Stimulated activated CD8-positive, alpha-beta memory T cell treated with anti-CD3 and anti-CD28 coated beads, Interleukin-7, amount 100 ng/mL, for 24 hours (primary cell): ENCODE measurements at places on chromosomes 16 and 17.

GRCh38 chr17:57956291-57957119, 1.3 kb upstream of the CUEDC1 start:
- DNase-seq, result no peak

DNA sequence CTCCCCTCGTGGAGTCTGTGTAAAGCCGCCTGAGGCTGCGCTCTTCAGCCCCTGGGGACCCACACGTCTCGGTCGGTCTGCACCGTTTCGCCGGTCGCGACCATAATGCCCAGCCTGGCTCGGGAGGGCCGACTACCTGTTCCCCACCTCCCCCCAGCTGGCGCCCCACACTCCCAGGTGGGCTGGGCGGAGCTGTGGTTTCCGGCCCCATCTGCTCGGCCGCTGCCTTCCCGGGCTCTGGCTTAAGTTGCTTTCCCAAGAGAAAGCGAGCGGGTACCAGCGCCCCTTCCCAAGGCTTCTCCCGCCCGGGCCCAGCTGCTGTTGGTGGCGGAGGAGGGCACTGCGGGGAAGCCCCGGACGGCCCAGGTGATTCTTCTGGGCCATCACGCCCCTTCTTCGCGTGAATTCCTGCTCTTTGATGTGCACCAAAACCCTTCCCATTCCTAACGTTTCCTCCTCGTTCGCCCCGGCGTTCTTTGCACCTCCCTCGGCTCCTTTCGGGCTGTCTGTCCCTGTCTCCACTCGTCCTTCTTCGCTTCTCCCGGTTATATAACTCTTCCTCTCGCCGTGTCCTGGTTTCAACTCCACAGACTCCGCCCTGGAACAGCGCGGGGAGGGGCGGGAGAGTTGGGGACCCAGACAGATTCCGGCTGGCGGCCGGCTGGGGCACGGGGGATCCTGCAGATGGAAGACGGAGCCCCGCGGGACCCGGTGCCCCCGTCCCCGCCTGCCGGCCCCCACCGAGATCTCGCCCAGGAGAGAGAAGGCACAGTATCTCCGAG, 2.0 kb downstream of the KDM6B start:
- DNase-seq, result no peak

DNA sequence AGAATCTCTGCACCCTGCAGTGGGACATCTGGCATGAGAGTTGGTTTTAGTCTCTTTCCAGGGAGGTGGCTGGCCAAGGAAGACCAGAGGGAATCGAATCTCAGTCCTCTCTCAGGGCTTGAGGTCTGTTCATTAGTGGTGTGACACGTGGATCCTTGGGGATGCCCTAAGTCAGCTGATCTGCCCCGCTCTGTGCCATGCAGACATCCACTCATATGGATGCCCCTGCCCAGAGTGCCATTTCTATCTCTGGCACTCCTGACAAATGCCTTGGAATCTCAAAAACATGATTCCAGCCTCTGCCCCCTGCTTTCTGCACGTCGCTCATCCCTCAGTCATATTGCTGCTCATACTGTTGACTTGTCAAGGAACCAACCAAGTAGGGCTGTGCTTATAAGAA, 38.8 kb downstream of the WSCD1 start:
- DNase-seq, result no peak

GRCh38 chr16:3478242-3478925, 16.9 kb downstream of the C16orf90 start:
- no peak for DNase-seq

- no peak for DNase-seq
These were observed 7.7 kb upstream of the KRTAP17-1 start for GRCh38 chr17:41322903-41323895.

DNA sequence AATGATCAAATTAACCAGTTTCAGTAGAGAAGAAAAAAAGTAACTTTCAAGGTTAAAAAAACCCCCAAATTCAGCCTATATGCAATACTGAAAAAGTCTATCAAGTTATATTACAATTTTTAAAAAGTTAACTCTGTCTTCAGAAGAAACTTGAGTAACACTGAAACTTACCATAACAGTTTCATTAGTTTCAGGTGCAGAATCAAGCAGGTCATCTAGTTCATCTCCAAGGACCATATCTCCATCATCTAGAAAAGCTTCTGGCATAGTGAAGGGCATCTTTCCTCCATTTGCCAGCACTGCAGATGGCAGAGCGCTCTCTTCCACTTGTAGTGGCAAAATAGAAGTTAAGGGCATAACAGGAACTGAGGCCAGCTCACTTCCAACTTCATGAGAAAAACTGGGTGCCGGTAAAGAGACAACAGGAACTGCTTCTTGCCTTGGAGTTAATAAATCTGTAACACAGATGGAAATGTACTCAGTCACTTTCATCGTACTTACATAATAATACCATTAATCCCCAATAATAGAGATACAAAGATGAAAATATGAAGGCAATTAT, 22.9 kb downstream of the ZC3H7A start:
- no peak for DNase-seq

DNA sequence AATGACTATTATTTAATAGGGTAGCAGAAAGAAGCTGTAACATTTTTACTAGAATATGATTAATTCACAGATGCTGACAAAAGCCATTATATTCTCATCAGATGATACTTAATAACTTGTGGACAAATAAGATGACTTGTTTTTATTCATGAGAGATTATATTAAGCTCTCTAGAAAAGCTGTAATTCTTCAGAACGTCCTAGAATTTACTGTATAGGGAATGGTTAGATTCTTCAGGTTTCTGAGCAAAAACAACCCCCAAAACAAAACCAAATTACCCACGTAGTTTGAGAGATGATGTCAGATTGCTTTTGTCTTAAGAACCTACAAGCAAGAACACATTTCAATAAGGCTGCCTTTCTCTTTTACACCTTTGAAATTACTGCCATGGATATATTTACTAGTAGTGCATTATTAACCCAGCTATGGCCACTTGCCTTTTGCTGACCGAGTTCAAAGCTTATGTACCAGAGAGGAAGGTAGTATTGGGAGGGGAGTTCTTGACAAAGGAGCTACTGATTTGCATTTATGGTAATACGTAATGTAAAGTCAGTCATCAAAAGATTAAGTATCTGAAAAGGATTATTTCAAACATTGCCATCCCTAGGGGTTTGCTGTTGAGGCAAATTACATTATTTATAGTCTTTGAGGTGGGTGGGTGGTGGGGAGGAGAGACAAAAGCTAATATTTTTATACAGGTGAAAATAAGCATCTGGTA, 51.7 kb downstream of the NLK start:
- DNase-seq, result no peak

DNA sequence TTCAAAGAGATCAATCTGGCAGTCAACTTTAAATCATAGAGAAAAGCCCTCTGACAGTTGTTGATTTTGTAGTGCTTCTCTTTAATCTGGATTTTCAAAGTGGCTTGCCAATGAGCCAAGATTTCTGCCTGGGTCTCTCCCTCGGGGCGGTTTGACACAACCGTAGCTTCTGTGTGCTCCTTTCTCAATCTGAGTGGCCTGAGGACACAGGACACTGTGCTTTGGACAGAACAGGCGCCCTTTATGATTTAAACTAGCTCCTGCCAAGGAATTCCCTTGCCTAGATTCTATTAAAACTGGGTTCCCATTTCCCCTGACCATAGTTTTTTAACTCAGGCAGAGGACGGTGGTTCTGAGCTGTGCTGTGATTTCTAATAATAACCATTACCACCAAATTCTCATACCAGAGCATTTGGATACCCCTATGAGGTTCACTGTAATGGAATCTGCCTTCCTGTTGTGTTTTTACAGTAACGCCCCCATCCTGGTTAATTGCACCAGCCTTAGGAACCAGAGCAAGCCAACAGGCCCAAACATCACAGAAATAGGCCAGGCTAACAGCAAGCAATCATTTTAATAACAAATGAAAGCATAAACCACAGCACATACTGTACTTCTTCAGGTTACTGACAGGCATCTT, 4.0 kb downstream of the ZFHX3 start:
- no peak for DNase-seq

- no peak for DNase-seq
These were observed 9.0 kb upstream of the NKD1 start for GRCh38 chr16:50539053-50539695.

DNA sequence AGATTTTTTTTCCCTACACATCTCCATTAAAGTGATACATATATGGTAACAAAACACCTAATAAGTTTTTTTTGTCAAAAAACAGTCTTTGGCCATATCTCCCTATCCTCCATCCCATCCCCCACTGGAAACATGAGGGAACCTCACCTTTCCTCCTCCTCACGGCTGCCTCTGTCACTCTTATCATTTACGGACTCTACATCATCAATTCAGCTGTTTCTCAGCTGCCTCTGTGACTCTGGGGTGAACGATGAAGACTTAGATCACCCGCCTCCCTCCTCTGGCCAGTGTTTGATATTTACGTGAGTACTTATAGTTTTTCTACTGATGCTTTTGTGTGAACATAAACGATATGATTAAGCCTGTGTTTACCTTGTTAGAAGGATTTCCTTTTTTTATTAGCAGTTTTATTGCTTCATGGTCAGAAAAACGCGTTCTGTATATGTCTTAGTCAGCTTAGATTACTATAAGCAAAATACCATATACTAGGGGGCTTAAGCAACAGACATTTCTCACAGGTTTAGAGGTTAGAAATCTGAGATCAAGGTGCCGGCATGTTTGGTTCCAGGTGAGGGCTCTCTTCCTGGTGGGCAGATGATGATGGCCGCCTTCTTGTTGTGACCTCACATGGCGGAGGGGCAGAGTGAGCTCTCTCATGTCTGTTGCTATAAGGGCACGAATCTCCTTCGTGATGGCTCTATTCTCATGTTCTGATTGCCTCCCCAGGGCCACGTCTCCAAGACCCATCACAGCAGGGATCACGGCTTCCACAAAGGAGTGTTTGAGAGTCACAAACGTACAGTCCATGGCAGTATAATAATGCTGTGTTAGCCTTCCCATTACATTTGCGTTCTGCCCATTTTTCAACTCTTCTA, 32.1 kb downstream of the DNAH17 start:
- no peak for DNase-seq

- DNase-seq, result no peak
These were observed 8.8 kb downstream of the KIAA0513 start for GRCh38 chr16:85036236-85037049.

GRCh38 chr17:56913353-56913866, 439 bp downstream of the TRIM25 start:
- no peak for DNase-seq

- no peak for DNase-seq
These were observed 8.0 kb upstream of the DRC7 start for GRCh38 chr16:57686577-57686976.

- no peak for DNase-seq
These were observed 428.4 kb downstream of the MAF start for GRCh38 chr16:79171931-79172705.

DNA sequence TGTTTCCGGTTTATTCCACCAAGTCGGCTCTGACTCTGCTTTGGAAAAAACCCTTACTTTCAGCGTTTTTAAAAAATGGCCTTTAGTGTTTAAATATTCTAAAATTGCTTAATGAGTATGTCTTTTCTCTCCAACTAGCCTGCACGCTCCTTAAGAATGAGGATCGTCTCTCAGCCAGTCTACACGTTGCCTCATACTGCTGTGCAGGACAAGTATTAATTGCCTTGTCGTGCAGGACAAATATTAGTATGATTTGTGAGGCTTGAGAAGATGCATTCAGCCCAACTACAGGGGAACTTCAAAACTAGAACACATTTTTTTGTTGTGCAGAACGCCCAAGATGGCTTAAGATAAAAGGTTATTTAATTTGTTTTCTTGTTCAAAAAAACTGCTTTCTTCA, 61.2 kb downstream of the MARCHF10 start:
- DNase-seq, result no peak

GRCh38 chr16:72430121-72430520, 258.2 kb upstream of the PMFBP1 start:
- no peak for DNase-seq

DNA sequence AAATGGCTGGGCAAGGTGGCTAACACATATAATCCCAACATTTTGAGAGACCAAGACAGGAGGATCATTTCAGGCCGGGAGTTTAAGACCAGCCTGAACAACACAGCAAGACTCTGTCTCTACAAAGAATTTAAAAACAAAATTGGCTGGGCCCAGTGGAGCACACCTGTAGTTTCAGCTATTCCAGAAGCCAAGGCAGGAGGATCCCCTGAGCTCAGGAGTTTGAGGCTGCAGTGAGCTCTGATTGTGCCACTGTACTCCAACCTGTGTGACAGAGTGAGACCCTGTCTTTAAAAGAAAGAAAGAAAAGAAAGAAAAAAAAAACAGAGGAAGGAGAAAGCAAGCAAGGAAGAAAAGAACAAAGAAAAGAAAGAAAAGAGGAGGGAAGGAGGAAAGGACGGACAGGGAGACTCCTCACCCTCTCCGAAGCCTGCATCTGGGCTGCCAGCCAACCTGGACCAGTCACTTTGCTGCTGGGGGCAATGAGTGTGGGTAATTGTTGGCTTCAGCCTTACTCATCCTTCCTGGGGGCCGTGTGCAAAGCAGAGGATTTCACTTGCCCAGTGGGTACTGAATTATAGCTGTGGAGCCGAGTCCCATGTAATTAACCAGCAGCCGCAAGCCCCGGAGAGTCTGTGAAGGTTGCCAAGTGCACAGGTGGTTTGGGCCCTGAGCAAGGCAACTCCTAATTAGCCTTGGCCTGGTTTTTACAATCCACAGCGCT, 6.7 kb upstream of the MT4 start:
- DNase-seq, result no peak

DNA sequence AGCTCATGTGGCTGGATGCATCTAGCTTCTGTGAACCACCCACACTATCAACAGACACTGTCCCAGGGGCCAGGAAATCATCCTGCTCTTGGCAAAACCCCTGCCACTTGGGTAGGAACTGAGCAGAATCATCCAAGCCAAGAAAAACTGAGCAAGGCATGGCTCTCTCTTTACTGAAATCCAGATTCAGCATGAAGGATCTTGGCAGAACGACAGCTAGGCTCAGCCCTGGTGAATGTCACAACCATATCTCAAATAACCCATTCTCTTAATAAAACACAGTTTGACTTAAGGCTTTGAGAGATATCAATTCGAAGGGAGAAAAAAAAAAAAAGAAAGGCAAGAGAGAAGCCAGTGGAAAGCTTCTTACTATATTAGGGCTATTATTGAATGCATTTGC, 72.2 kb downstream of the MAF start:
- no peak for DNase-seq

DNA sequence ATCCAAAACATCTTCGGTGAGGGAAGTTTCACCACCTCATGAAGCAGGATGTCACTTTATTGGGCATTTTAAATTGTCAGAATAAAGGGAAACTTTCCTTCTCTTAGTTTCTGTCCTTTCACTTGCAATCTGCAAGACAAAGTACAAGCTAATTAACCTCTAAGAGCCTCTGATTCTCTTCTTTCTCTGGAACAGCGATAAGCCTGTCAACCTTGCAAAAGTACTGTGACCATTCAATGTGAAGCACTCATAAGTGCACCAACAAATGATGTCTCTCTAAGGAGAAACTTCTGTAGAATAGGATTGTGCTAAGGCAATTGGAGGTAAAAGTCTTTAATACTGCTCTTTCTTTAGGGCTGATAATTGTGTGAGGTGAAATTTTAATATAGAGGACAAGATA, 1622.3 kb downstream of the CDH8 start:
- DNase-seq, result no peak

DNA sequence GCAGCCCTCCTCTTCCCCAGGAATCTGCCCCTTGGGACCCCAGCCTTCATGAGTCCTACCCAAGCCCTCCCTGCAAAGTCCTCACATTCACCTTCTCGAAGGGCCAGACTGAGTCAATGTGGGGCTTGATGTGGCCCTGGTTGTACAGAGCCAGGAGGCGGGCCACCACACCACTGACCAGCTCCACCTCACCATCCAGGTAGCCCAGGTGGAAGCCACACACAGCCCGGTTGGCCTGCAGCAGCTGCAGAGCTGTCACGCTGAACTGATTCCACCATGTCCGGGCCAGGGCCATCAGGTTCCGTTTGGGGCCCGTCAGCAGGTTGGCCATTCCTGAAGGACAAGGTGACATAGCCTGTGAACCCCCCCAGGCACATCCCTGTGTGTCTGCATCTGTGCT, 6.0 kb downstream of the VAT1 start:
- no peak for DNase-seq
